ENCODE measurements at places on chromosomes 1 and 21. TPM values are rescaled to one million over a fixed set of nuclear protein-coding genes. Genes with fewer than 3 reads are reported as not detected.
A peak's percentile ranks its signal among the peaks of the same experiment; 100 is the strongest.

GRCh38 chr1:195773931-195774330 lies 834.3 kb downstream of the KCNT2 start:
- no peak for DNase-seq

DNA sequence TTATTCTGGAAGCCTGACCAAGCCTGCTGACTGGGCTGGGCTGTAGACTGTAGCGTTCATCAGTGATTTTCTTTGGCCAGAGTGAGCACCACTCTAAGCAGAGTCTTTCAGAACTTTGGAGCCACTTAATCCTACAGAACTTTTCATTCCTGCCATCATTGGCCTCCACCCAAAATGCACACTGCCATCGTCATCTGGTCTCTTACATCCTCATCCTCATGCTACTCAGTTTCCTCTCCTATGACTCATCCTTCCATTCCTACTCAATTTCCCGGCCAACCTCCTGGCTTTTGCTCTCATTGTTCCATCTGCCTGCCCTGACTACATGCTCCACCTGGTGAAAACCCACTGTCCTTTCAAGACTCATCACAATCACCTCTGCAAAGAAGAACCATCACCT lies 233.8 kb upstream of the USP25 start:
- peak; percentile 9 for DNase-seq

DNA sequence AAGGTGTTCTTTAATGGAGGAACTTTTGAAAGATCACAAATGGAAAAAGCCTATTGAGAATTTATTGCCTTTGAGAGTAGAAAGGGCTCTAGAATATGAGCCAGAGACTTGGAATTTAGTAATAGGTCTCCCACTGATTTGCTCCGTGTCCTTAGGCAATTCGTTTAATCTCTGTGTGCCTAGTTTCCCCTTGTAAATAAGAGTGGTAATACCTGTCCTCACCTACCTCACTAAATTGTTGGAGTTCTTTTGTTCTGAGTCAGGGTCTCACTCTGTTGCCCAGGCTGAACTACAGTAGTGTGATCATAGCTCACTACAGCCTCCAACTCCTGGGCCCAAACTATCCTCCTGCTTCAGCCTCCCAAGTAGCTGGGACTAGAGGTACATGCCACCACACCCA lies 15.0 kb upstream of the TEKT2 start:
- no peak for DNase-seq

Gene LCE6A
- not detected for total RNA-seq

Gene BCL2L15
- total RNA-seq, result 0.23 TPM

Gene SHISA4
- total RNA-seq, result 35.2 TPM

DNA sequence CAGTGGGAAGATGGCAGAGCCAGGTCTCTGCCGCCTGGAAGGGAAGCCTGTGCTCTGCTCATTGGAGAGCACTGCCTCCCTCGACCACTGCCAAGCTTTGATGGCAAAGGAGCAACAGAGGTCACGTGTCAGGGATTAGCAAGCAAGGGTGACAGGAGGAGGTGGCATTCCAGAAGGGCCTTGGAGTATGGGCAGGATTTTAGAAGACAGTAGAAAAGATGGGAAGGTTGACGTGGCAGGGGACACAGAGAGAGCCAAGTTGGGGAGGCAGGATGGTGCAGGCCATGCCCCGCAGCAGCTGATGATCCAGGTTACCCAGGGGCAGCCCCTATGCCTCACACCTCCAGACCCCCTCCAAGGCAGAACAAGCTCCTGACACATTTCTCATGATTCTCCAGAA lies 21.9 kb upstream of the LBR start:
- DNase-seq, result no peak

Gene FAM167B
- total RNA-seq, result 101 TPM

DNA sequence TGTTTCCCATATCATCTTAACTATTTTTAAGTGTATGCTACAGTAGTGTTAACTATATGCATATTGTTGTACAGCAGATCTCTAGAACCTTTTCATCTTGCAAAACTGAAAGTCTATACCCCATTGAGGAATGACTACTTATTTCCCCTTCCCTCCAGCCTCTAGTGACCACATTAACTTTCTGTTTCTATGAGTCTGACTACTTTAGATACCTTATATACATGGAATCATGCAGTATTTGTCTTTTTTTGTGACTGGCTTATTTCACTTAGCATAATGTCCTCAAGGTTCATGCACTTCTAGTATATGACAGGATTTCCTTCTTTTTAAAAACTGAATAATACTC lies 96.5 kb upstream of the BTG3 start:
- no peak for DNase-seq

DNA sequence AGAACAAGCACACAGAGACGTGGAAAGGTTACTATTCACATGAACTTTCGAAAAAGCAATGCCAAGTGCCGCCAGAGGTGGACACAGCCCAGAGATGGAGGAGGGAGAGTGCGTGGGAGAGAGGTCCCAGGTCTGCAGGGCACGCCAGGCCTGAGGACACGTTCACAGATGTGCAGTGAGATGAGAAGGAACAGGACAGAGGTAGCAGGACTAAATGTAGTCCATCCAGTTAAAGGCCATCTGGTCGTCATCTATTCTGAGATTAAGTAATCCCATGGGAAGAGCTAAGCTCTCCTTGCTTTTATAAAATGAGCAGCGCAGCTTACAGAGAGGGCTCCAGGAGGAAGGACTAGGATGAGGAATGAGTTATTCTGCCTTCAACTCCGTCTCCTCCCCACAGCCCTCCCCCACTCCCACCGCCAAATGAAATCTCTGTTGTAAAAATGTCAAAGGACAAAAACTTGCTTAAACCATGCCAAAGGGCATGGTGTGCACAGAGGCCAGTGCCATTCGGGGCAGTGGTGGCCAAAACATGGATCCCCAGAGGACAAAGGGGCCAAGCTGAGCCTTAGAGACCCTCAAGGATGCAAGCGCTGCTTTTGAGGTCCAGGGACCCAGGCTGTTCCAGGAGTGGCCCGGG lies 85.4 kb upstream of the SLC25A33 start:
- DNase-seq, result no peak

Gene CAMK1G
- total RNA-seq, result 0.12 TPM
